RCC 7860 (cell line): ENCODE measurements at places on chromosomes 7 and 10.

DNA sequence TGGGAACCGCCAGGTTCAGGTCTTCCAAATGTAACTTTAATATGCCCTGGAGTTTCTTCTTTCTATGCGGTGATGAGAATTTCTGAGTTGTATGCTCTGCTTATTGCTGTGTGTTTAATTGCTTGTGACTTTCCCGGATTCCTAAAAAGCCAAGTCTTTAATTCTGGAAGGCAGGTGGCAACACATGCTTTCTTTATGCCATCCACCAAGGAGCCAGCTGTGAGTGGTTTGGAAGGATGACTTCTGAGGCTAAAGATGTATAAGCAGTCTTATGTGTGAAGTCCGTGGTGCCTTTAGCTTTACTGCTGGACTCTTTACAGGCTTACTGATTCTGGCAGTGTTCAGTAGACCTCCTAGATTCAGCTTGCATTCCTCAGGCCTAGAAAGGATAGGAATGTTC, 3.1 kb downstream of the SDK1 start:
- no peak for DNase-seq

DNA sequence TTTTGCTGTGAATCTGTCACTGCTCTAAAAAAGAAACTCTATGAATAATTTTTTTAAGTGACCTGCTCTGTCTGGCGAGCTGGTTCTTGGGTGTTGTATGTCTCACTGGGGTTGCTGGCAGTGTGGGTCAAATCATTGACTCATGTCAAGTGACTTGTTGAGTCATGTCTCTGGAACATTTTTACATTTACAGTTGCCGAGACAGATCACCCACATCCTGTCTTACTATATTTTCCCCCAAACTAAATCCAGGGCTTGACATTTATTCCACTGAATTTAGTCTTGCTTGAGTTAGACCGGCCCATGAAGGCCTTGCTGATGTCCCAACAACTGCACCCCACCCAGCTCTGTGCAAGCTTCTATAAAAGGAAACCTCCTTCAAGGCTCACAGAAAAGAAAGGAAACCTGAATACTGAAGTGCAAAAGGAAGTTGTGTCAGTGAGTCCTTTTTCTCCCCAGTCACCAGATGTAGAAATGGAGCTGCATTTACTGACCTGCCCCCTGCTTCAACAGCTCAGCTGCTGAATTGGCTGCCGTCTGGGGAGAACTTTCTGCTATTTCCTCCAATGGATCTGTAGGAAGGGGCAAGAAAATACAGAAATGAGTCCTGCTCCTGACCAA, 290.3 kb downstream of the TNS3 start:
- DNase-seq, result peak; percentile 96

GRCh38 chr10:34885898-34886297, 70.8 kb upstream of the PARD3 start:
- peak; percentile 43 for DNase-seq

DNA sequence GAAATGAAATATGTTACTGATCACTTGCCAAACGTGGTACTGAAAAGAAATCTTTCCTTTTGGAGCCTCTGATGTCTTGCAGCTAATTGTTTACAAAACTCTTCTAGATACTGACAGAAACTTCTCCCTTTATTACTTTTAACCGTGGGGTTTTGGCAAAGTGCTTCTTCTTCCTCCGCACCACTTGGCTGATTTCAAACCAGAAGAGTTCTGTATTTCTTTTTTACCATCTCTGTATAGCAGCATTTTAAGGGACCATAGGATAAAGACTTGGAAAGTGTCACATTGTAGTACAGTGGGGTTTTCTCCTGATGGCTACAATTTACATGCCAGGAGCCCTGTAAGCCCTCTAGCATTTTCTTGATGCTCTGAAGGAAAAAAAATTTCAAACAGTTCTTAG, 21.9 kb upstream of the CREB5 start:
- DNase-seq, result no peak

- no peak for DNase-seq
Observed at GRCh38 chr10:44385026-44385695, at the start of gene CXCL12. Gene CXCL12 (minus strand): TSS chr10:44385097. CDS start chr10:44385005, 92 bp downstream.

DNA sequence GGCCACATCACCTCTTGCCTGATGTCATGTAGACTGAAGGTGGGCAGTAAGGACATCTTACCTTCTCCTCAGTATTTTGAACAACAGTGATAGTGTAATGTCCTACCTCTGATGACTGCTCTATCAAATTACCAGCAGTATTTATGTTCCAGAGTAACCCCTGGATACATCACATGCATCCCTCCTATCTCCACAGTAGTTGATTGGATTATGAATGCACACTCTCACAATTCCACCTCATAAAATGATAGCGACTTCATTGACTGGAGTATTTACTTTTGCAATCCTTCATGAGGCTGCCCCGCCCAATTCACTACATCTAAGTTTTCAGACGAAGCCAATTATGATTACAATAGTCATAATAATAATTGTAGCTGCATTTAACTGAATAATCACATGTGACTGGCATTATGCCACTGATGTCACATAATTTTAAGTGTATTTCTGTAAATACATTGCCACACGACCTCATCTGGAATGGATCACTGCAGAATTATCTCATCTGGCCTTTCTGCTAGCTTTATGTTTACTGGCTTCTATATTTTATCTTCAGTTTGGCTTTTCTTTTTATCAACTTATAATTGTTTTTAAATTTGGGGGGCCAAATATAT, 268.9 kb downstream of the SLC25A13 start:
- DNase-seq, result no peak
